ENCODE measurements at places on chromosomes 13 and 19.

- DNase-seq: peak; percentile 79
Measured at GRCh38 chr19:48681127-48681470, 8.3 kb upstream of the NTN5 start.

GRCh38 chr19:44142059-44142433 lies 692 bp downstream of the ZNF234 start:
- DNase-seq: peak; percentile 7

DNA sequence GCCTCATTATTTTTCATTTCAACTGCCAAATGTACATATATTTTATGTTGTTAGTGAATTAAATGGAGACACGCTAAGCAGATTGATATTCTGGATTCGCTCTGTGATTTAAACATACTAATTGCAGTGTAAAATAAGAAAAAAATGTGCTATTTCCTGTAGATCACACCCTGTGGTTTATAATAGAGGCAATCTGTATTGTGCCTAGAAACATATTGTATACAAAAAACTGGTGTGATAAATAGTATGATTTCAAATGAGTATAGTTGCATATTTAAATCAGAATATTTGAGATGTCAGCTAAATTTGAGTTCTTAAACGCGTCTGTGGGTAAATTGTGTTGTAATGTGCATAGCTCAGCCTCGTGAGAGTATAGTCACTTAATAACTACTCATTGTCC lies 643.9 kb downstream of the TBC1D4 start:
- DNase-seq: no peak

DNA sequence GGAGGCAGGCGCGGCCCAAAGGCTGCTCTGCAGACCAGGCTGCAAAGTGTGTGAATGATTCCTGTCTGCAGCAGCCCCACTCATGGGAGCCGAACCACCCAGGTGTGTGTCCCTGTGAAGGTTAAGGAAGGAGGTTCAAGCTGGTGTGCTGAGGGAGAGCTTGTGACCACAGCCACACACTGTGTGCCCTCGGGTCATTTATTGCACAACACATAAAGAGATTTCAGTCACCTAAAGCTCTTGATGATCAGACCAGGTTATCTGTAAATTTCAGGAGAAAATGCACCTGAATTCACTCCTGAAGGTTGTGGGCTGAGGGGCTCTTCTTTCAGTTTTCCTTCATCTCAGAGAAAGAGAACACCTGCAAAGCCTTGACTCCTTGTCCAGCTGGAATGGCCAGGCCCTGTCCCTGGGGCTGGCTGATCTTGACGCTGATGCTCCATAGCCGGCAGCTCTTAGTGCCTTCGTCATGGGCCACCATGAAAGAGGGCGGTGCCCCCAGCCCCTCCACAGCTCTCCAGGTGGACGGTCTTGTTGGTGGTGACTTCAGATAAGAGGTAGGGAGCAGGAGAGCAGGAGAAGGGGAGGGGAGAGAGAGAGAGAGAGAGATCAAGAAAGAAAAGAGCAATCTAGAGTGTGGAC lies 110.8 kb upstream of the C1QTNF9B start:
- DNase-seq: no peak

DNA sequence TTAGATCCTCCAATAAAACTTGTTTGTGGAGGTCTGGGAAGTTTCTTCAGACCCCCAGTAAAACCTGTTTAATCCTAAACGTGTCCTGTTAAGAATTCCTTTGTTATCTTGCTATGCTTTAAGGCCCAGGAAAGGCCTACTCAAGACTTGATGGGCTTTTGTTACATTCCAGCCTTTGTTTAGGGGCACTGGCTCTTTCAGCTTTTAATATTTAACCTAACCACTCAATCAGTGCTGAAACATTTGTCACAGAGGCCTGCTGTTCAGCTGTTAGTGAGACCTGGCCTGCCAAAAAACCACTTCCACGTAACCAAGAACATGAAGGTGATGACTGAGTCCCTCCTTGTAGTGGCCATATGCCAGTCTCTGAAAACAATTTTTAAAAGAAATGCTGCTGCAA lies 41.7 kb downstream of the PCDH17 start:
- DNase-seq: no peak

DNA sequence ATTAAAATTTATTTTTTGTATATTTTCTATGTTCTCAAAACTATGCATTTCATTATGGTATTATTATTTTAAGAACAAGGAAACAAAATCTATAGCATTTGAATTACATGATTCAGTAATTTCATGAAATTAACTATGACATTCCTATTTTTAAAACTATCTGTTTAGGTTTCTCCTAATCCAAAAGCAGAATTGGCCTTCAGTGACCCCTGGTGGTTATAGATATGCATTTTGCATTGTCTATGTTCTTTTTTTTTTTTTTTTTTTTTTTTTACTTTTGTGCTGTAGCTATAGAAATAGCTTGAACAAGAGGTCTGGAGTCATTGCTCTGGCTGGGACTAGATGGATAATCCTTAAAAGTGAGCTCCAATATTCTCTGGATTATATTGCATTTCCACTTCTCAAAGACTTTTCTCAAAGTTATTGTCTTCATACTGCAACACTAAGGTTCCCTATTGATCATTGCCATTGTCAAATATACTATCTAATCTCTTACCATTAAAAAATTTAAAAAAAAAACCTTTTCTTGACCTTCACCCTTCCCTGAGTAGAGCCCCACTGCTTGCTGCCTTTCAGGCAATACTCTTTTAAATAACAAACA lies 15.9 kb upstream of the DNAJC3 start:
- peak; percentile 80 for DNase-seq

DNA sequence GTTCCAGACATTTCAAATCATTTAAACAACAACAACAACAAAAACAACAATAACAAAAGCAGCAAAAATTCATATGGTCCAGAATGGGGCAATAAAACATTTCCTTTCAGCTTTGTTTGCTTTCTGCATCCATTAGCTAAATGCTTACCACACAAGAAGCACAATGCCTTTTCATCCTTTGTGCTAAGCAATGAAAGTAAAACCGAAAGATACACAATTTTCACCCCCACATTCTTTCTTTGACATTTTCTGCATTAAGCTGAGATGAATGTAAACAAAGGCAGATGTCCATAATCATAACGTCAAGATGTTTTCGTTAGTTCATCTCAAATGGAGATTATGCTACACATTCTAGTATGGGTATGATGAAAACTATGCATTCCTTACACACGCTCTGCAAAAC lies 568.5 kb downstream of the SLITRK6 start:
- DNase-seq: no peak

- no peak for DNase-seq
Measured at GRCh38 chr19:4199699-4200293, 17.3 kb downstream of the ANKRD24 start.

DNA sequence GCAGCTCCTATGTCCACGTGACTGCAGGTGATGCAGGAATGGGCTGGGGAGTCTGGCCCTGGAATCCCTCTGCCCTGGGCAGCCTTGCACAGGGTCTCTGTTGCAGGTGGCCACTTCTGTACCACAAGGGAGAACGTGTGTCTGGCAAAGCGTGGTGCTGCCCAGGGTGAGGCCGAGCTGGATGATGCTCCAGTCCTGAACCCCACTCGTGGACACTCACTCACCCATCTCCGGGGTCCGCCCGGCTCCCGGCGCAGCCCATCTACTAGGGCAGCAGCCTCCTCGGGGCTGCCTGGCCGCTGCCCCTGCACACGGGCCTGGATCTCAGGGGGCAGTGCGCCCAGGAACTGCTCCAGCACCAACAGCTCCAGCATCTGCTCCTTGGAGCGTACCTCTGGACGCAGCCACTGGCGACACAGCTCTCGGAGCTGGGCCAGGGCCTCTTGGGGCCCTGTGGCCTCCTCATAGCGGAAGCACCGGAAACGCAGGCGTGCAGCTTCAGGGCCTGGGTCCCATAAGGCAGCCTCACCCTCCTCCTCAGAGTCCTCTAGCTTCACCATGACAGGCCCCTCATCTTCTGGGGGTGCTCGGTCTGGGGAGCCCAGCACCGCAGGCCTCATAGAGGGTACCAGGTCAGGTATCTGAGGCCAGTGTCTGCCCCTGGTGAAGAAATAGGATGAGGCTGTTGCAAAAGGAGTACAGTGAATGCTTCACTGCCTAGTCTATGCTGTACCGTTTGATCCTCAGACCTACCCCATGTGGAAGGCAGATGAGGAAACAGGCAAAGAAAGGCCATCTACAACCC lies 2.2 kb downstream of the MZF1 start:
- no peak for DNase-seq

GRCh38 chr19:15115762-15116615 lies 8.8 kb downstream of the SYDE1 start:
- no peak for DNase-seq

DNA sequence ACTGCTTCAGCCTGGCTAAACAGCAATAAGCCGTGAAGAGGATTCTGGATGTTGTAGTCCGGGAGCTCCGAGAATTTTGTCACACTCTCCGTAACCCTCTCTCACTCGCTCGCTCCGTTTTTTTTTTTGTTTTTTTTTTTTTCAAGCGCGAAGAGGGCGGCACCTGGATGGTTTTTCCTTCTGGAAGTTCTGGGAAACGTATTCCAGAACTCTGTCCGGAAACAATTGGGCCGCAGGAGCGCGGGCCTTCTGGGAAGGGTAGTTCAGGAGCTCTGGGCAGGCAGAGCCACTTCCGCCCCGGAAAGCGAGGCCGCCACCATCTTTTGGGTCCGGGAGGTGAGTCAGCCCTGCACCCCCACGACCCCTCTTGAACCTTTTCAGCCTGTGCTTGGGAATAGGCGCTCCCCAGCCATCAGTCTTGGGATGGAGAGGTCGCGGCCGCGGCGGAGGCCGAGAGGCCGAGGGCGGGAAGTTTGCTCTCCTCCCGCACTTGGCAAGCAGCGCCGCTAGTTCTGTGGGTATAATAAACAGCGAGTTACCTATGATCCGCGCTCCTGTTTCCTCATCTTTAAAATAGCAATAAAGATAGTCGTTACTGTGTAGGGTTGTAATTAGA lies at the start of gene ZNF227:
TSS of gene ZNF227 (plus strand) at position 283 of the 616 bp plus-strand sequence. CDS start 5,261 bp downstream, outside the sequence.
- peak; percentile 76 for DNase-seq

- no peak for DNase-seq
Measured at GRCh38 chr19:51091126-51091525, 8.4 kb upstream of the KLK14 start.

GRCh38 chr13:50069261-50069660 lies 54.0 kb downstream of the KCNRG start:
- DNase-seq: peak; percentile 40

DNA sequence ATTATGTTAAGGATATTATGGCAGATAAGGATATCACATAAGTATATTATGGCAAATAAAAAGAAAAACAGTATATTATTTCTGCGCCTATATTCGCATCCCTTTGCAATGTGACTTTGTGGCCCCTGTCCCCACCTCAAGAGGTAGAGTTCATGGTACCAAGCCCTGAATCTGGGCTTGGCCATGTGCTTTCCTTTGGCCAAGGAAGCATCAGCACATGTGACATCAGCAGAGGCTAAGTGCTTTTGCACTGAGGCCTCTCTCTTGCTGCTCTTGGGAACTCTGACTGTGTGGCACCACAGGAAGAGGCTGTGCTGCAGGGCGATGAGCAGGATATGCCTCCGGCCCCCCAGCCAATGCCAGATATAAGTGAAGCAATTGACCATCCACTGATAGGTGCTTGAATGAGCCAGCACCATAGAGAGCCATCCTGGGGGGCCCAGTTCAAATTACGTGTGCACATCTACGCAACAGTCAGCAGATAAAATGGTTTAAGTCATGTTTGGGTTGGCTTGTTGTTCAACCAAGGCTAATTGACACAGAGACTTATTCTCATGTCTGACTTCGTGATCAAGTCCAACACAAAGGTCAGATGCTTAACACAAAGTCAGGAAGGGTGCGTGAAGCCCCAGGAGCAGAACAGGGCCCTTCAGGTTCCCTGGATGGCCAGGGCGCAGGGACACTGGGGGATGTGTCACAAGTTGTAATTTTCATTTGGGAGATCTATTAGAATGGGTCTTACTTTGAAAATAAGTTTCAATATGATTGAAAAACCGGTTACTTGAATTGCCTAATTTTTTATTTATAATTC lies 173.3 kb downstream of the COL4A1 start:
- DNase-seq: no peak

DNA sequence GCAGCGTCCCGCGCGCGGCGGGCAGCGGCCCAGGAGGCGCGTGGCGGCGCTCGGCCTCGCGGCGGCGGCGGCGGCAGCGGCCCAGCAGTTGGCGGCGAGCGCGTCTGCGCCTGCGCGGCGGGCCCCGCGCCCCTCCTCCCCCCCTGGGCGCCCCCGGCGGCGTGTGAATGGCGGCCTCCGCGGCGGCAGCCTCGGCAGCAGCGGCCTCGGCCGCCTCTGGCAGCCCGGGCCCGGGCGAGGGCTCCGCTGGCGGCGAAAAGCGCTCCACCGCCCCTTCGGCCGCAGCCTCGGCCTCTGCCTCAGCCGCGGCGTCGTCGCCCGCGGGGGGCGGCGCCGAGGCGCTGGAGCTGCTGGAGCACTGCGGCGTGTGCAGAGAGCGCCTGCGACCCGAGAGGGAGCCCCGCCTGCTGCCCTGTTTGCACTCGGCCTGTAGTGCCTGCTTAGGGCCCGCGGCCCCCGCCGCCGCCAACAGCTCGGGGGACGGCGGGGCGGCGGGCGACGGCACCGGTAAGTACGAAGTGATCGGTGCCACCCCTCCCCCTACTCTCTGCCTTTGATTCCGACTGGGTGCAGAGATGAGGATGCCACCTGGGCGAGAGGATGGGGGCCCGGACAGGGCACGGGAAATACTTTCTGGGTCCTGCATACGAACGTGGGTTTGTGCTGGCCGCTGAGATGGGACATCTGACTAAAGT lies 874 bp downstream of the TRIM28 start:
- DNase-seq: peak; percentile 22

DNA sequence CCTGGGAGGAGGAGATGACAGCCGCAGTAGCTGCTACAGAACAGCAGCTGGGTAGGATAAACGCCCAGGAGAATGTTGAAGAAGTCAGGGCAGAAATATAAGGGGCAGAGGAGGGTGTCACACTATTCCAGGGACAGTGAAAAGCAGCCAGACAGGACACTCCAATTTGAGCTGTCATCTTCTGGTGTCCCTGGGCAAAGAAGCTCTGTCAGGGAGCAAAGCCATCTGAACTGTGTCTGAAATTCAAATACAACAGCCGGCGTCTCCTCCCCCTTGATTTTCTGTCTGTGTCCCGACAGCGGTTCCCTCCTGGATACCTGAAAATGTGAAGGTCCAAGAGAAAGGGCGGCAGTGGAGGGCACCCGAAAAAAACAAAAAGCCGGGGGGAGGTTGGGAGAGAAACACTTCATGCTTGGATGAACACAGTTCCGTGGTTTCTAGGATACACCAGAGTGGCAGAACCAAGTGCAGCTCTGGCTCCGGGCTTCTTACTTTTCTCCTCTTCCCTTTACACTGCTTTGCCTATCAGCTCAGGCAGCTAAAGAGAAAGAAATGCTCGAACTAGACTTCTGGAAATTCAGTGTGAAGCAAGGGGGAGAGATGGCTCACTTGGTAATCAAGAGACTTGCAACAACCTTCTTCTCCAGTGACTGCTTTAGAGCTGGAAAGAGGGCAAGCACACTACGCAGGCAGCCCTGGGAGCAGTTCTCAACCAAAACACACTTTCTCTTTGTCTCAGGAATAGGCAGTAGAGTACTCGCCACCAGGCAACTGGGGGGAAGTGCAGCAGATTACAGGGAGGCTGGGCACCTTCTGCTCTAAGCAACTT lies 465.6 kb downstream of the ITGBL1 start:
- DNase-seq: no peak

All from inflammatory macrophage treated with lipopolysaccharide for 1 hour (primary cell).